ENCODE measurements at places on chromosomes 11 and 22.
A peak's percentile ranks its signal among the peaks of the same experiment; 100 is the strongest.

GRCh38 chr11:120062561-120062930 lies 75.4 kb downstream of the TRIM29 start:
- no peak for DNase-seq

- no peak for DNase-seq
Observed at GRCh38 chr11:10291801-10292638, 2.0 kb downstream of the SBF2 start.

DNA sequence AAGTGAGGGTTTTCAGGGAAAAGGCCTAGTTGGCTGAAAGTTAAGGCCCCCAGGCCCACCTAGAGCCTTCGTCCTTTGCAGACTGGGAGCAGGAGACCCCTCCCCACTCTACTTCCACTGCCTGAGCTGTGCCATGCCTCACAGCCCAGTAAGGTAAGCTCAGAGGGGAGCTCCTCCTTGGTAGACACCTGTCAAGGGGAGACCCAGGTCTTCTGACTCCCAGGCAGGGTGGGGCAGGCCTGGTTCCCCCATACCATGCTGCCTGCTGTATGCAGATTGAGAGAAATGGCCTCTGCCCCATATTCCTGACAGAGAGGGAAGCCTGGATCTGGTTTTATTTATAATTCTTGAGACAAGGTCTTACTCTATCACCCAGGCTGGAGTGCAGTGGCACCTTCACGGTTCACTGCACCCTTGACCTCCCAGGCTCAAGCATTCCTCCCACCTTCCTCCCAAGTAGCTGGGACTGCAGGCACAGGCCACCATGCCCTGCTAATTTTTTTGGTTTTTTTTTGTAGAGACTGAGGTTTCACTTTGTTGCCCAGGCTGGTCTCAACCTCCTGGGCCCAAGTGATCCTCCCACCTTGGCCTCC lies 697 bp downstream of the RAB36 start:
- no peak for DNase-seq

DNA sequence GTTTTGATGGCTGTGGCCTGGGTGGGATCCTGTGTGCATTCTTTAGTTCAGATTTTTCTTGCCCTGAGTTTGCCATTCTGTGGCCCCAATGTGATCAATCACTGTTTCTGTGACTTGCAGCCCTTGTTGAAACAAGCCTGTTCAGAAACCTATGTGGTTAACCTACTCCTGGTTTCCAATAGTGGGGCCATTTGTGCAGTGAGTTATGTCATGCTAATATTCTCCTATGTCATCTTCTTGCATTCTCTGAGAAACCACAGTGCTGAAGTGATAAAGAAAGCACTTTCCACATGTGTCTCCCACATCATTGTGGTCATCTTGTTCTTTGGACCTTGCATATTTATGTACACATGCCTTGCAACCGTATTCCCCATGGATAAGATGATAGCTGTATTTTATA lies 620 bp downstream of the OR4C16 start:
- no peak for DNase-seq

DNA sequence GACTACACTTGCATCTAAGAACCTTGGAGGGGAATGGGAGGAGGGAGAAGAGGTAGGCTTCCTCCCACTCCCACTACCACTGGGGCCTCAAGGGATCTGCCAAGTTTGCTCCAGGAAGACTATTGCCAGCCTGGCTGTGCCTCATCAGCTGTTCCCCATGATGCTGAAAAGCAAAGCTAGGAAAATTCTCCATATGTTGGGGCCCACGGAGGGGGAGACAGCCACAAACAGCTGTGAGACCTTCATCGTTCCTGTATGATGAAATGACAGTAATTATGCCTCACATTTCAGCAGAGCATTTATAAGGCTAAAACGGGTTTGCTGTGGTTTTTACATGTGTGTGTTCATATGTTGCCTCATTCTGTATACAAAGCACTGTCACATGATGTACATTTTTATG lies 6.7 kb downstream of the DSCAML1 start:
- no peak for DNase-seq

GRCh38 chr11:76026281-76026680 lies 180.0 kb downstream of the WNT11 start:
- no peak for DNase-seq

DNA sequence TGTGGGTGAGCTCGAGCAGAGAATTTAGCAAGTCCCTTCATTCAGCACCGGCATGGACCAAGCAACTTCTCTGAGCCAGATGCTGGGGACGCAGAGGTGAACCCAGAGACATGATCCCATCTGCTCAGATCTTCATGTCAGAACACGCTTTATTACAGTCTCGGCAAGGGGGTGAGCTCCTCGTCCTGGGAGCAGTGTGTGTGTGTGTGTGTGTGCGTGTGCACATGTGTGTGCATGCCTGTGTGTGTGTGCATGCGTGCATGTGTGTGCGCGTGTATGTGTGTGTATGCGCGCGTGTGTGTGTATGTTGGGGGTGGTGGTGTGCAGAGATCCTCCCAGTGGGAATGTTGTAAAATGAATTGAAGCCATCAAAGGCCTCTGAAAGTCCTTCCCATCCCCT lies 9.8 kb downstream of the MIAT start:
- no peak for DNase-seq

GRCh38 chr11:64448599-64449380 lies 89.8 kb downstream of the RPS6KA4 start:
- peak; percentile 60 for DNase-seq

DNA sequence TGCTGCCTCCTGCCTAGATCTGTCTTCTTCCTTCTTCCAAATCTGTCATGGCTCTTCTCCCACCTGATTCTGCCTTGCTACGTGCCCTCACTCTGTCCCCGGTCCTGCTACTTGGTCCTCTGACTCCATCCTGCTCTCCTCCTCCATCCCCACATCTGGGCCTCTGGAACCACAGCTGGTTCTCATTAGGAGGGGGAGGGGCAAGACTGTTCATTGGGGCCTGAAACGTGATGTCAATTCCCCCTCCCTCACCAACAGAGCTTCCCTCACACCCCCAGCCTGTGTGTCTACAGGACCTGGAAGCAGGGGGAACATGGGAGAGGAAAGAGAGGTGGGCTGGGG lies 9.1 kb downstream of the DCHS1 start:
- DNase-seq: no peak

GRCh38 chr22:28978158-28978557 lies 83.5 kb downstream of the C22orf31 start:
- DNase-seq: no peak

- no peak for DNase-seq
Observed at GRCh38 chr22:36303115-36303467, 50.2 kb downstream of the APOL1 start.

DNA sequence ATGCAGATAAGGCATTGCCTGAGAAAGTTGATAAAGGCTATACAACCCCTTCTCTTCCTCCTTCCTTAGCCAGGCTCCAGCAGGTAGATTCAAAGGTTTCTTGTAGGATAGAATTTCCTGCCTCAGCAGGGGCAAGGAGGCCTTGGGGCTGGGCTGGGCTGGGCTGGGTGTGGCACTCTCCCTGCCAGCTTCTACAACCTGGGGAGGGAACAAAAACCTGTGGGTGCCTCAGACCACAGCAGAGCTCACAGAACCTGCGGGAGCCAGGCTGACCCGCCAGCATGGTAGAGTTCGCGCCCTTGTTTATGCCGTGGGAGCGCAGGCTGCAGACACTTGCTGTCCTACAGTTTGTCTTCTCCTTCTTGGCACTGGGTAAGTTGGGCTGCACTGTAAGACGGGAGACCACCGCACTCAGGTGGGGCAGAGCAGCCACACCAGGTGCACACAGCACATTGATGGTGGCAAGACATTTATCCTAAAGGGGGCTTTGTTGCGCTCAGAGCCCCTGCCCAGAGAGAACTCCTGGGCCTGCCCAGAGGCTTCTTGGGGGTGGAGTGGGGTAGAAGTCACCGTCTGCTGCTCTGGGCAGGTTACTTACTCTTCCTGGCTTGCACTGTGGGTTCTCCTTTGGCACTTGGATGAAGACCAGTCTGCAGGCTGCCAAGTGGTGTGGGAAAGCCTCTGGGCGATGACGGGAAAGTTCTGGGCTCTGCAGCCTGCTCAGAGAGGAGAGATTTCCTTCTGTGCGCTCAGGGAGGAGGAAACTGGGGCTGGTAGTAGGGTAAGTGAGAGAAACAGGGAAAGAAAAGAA lies at the start of gene MOGAT2:
TSS of gene MOGAT2 (plus strand) at position 231 of the 811 bp plus-strand sequence. CDS start at position 282, 51 bp downstream.
- no peak for DNase-seq

- no peak for DNase-seq
Observed at GRCh38 chr11:85826116-85826855, 15.3 kb upstream of the SYTL2 start.

DNA sequence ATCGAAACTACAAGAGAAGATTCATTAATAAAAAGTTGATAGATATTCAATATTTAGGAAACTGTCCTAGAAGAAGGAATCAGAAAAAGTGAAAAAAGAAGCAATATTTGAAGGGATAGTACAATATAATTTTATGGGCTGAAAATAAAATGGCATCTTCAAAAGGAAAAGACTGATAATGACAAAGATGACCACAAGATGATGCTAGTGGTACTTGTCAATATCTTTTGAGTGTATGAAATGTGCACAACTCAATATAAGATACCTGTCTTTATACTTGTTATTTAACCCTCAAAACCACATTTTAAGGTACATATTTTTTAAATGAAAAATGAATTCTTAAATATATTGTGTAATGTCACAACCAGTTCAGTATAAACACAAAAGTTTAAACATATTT lies 1059.6 kb upstream of the RAG2 start:
- DNase-seq: no peak

DNA sequence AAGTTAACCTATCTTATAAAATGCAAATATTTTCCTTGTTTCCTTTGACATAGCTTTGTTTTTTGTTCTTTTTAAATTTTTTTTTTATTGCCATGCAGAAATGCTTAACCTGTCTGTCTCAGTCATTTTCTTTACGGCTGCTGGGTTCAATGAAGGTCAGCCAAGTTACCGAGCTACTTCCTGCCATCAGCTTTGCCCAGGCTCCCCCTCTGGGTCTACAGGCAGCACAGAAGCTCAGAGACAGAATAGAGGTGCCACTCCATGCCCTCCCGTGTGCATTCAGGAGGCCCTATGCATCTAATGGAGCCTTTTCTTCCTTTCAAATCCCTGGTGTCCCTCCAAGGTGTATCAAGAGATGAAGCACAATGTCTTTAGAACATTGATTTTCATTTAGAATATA lies 411.0 kb upstream of the NARS2 start:
- no peak for DNase-seq

- DNase-seq: peak; percentile 85
Observed at GRCh38 chr22:24827296-24827695, 21.3 kb downstream of the SGSM1 start.

GRCh38 chr11:76861490-76861953 lies 804 bp downstream of the ACER3 start:
- DNase-seq: no peak

DNA sequence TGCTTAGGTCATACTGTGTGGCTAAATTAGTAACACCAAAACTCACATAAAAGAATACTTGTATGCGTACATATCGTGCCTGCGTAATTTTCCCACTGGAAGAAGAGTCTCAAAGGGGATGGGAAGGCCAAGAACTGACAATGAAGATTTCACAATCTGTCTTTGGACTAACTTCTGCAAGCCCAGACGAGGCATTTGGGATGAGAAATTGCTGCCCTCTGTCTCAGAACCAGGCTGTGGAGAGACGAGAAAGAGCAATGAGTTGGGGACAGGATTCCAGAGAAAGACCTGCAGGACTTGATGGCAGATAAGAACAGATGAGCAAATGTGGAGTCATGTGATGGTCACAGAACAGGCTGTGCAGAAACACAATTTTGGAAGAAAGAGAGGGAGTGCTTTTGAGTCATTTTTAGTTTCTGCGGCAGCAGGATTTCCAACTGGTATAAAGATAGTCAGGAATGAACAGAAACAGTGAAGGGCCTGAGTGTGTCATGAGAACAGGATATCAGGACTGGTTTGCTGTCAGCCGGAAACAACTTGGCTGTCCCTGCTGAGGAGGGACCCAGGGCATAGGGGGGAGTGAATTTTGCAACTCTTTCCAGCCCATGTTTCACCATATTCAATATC lies 82.7 kb upstream of the CTSC start:
- DNase-seq: no peak

- no peak for DNase-seq
Observed at GRCh38 chr11:12005476-12005875, 3.0 kb downstream of the DKK3 start.

GRCh38 chr22:35913925-35914324 lies 114.7 kb downstream of the RBFOX2 start:
- DNase-seq: no peak
